M059J (cell line): ENCODE measurements at places on chromosomes 6 and 20. TPM values are rescaled to one million over a fixed set of nuclear protein-coding genes. Genes with fewer than 3 reads are reported as not detected.

DNA sequence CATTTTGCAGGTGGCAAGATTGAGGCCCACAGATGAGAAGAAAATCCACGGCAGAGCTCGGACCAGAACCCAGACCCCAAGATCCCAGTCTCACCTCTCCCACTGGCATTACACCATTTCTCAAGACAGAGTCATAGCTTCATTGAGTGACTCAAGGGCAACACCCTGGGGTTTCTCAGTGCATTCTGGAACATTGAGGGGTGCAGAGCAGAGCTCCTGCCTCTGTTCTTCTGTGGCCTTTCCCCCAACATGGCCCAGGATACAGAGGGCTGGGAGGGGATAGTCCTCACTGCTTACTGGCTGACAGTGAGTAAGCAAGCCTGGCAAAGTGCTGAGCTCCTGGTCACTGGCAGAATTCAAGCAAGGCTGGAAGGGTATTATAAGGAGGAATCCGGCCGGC is 74.0 kb downstream of the MDGA1 start:
- peak; percentile 40 for DNase-seq

- no peak for DNase-seq
Measured at GRCh38 chr6:110683241-110683640, 132.0 kb downstream of the CDK19 start.

SLPI gene
- total RNA-seq, result 0.30 TPM in 1 of 2 replicates, not detected in the other

THBS2 gene
- 109 and 164 TPM in 2 replicates for total RNA-seq

DNA sequence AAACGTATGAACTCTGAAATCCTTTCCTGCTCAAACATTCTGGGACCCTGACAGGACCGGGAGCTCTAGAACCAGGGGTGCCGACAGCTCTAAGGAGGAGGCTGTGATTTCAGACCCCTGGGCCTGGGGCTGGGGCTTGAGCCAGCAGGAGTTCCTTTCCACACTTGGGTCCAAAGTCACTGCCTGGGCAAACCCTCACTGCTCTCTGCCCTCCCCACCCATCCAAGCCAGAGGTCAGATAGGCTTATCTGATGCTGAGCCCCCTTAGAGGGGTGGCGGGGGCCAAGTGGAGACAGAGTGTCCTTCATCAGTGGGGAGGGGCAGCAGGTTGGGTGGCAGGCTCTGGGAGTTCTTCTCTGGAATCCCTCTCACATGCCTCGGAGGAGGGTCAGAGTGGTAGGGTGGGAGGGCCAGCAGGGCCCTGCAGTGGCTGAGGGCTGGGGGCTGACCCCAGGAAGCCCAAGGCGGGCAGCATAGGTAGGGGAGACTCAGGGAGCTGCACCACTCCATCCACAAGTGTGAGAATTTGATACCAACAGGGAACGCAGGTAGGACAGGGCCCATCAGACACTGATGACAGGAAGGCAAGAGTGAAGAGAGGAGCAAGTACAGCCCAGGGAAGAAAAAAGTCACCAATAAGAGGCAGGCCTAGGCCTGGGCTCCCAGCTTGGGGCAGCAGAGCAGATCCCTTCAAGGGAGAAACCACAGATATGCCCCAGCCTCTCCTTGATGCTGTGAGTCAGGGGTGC is 121.0 kb downstream of the MRPL14 start:
- DNase-seq, result peak; percentile 79

SAMD10 gene
- 0.42 and 1.2 TPM in 2 replicates for total RNA-seq

COL9A1 gene
- not detected in 2 replicates for total RNA-seq

DDO gene
- total RNA-seq, result 16.5 and 24.7 TPM in 2 replicates

GRCh38 chr6:100160930-100161329 is 166.9 kb upstream of the MCHR2 start:
- DNase-seq, result no peak

DNA sequence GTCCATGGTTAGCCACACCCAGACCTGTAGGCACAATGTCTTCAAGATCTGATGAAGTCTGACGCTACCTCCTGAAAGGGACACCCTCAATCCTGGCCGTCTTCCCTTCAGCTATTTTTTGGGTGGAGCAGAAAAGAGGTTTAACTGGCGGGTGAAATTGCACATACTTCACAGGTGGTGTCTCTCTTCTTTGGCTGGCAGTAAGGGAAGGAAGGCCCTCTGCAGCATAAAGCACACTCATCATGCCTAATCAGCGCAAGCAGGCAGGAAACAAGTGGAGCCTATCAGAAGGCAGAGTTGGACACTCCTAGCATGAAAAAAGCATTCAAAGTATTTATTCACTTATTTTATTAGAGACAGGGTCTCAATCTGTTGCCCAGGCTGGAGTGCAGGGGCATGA is 32.9 kb downstream of the PNLDC1 start:
- DNase-seq, result no peak

DNA sequence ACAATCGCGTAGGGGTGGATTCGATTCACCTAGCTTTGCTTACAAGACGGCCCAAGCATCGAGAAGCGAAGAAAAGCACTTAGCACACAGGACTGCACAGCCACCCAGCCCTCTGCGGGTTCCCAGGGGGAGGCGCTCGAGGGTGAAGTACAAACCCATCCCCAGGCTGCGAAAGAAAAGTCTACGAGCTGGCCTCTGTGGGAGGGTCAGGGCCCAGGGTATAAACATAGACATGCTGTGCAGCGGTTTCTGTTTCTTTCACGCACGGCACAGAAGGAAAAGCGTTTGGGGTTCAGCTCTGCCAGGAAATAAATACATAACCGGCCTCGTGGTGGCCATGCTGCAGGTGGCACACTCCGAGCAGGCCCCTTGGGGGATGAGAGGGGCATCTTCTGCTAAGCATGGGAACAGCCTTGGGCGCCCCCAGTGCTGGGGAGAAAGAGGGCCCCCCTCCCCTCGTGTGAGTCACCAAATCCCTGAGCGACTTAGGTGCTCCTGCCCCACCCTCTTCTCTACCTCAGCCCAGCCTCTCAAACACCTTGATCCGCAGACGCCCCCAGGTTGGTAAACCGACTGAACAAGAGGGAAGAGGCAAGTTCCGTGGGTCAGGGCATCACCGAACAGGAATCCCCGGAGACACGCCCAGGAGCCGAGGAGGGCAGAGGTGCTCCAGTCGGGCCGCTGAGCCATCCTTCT is 91.6 kb upstream of the RIPOR2 start:
- DNase-seq, result no peak

TP53TG5 gene
- total RNA-seq, result not detected in 2 replicates

DNA sequence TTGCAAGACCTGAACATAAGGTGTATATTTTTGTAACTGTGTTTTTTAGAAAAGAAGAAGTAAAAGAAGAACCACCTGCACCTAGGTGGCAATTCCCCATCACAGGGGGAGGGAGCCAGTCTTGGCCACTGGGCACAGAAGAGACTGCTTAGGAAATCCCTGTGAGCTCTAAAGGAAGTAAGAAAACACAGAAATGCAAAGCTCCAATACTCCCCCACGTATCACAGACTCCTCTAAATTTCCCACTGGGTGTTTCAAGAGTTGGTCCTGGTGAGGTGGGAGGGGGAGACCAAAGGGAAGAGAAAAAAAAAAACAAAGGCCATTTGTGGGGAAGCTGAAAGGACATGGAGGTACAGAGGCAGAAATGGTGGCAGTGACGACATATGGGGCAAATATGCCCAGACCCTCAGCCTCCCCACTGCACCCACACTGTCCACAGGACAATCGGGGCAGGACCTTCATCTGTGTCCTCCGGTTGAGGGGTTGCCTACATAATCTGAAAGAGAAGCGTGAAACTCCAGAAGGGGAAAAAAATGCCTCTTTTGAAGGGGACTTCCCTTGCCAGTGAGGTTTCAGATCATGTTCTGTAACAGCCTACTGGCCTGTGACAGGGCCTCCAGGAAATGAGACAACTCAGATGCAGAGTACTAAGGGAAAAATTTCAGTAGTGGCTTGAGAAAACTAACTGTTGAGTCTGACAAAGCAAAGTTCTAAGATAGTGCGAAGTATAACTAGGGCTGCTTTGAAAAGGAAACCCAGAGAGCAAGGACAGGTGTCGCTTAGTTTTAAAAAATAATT is 226.2 kb upstream of the MARCKS start:
- DNase-seq, result peak; percentile 80

HLA-DPB1 gene
- not detected in 2 replicates for total RNA-seq

DNA sequence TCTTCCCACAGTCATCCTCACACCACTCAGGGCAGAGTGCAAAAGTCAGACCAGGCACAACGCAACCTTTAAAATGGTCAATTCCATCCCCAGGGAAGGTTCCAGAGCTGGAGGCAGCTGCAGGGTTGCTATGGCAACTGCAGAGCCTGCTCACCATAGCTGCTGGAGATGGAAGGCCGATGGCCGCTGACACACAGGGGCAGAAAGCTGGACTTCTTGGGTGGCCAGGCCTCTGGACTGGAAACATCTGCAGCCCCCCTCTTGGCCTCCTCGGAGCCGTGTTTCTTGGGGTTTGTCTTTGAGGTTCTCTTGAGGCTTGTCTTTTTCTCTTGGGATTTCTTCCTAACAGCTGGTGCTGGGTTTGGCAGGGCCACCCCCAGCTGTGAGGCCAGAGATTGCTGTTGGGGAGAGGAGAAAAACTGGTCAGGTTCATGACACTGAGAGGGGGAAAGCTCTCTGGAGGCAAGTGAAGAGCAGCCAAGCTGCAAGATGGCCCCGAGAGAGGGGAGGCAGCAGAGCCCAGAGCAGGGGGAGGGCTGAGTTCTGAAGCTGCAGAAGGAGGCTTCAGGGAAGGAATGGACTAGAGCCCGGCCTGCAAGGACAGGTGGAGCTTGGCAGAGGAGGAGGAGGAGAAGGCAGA is 10.2 kb downstream of the BNIP5 start:
- DNase-seq, result no peak

DNA sequence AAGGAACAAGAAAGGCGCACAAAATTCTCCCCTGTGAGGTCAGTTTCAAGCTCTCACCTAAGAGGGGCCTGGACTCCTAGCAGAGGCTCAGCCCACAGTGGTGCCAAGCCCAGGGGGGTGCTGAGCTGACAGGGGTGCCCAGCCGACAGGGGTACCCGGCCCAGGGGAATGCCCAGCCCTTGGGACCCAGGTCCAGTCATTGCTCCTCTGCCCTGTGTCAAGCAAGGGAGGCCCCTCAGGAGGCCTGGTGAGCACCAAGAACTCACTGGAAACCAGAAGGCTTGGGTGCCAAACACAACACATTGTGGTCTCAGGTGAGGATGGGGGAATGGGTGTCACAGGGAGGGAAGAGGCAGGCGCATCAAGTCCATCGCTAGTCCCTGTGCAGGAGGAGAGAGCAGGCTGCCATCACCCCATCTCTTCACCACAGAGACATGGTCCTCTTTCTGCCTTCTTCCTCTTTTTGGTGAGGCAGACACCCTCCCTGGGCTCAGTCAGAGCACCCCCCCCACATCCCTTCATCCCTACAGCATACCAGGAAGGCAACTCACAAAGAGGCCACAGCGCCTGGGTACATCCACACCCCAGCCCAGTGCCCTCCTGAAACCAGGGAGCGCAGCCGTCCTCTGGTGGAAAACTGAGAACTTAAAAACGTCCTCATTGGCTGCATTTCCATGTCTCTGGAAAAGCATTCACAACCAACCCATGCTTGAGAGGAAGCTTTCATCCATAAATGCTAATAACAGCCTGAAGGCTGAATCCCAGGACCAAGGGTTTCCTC is 111.3 kb downstream of the BANF2 start:
- no peak for DNase-seq

DNA sequence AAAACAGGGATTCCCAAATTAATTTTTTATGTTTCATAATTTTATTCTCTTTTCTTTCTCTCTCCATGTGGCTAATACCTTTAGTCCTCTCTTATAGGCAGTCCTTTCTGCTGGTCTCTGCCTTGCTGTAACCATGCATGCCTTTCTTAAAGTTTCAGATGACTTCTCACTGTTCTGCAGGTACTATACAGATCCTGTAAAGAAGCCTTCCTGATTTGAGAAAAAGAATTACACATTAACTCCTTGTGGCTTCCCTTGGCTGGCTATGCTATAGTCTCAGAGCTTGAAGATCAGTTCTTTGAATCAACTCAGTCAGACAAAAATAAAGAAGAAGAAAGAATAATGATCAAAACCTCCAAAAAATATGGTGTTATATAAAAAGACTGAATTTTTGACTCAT is 7.3 kb upstream of the GPR63 start:
- no peak for DNase-seq

GRCh38 chr6:158286413-158286812 is 25.9 kb upstream of the TULP4 start:
- peak; percentile 59 for DNase-seq

GRCh38 chr20:16601047-16601446 is 27.8 kb upstream of the KIF16B start:
- DNase-seq, result no peak

DNA sequence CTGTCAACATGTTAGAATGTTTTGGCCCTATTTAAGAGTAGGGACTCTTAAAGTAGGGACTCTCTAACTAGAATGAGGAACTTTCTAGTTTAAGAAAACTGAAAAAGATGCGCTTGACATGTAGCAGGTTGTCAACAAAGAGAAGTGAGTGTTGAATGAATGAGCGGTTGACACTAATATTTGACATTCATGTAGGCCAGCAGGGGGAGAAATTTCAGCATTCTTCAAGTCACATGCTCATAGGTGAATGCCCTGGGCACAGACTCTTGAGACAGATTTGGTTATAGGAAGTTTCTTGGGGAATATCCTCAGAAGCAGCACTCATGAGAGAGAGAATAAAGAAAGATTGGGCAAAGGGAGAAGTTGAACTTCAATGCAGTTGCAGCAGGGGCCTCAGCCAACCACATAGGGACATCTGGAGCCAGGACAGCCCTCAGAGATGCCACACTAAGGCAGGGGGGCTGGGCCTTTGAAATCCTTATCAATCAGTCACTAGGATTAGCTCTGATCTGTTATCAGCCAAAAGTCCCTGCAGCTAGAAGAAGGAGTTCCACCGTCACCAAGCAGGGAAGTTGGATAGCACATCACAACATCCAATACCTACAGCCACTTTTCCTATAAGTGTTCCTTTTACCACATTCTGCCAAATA is 145.1 kb upstream of the FKBP1C start:
- DNase-seq, result no peak

SUMO4 gene
- 0.25 TPM in 1 of 2 replicates, not detected in the other for total RNA-seq

GABRR1 gene
- not detected in 2 replicates for total RNA-seq

- DNase-seq, result peak; percentile 80
Measured at GRCh38 chr6:971981-972640, 279.2 kb upstream of the EXOC2 start.

GRCh38 chr6:106799031-106799894 is 169.9 kb downstream of the QRSL1 start:
- DNase-seq, result peak; percentile 98

- no peak for DNase-seq
Measured at GRCh38 chr6:44478158-44478557, 90.7 kb downstream of the CDC5L start.

DNA sequence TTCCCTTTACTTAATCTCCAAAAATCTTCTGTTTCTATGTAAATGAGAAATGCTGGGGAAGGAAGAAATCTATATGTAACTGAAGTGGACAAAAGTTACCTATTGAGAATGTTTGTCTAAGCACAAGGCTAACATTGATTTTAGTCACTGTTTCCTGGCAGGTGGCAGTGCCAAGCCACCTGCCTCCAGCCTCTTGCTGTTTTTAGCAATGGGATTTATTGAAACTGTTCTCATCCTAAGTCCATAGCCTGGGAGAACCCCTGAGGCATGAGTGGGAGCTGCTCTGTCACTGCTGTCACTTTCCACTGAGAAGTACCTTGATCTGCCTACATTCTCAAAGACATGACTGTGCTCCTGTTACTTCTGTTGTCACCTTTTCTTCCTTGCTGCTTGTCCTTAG is 14.7 kb downstream of the ENPP3 start:
- DNase-seq, result no peak

- no peak for DNase-seq
Measured at GRCh38 chr6:88381289-88381642, 215.1 kb upstream of the CNR1 start.

GRCh38 chr6:77106992-77107391 is 356.3 kb downstream of the HTR1B start:
- peak; percentile 24 for DNase-seq

GRCh38 chr6:144710207-144710606 is 425.1 kb downstream of the UTRN start:
- DNase-seq, result peak; percentile 97

- no peak for DNase-seq
Measured at GRCh38 chr6:147808640-147809039, 300.1 kb downstream of the SAMD5 start.

TRIM39 gene
- 18.0 and 26.8 TPM in 2 replicates for total RNA-seq
